ENCODE measurements at places on chromosomes 4 and X. TPM values are rescaled to one million over a fixed set of nuclear protein-coding genes. Genes with fewer than 3 reads are reported as not detected.

The FAM9B gene
- total RNA-seq: not detected

DNA sequence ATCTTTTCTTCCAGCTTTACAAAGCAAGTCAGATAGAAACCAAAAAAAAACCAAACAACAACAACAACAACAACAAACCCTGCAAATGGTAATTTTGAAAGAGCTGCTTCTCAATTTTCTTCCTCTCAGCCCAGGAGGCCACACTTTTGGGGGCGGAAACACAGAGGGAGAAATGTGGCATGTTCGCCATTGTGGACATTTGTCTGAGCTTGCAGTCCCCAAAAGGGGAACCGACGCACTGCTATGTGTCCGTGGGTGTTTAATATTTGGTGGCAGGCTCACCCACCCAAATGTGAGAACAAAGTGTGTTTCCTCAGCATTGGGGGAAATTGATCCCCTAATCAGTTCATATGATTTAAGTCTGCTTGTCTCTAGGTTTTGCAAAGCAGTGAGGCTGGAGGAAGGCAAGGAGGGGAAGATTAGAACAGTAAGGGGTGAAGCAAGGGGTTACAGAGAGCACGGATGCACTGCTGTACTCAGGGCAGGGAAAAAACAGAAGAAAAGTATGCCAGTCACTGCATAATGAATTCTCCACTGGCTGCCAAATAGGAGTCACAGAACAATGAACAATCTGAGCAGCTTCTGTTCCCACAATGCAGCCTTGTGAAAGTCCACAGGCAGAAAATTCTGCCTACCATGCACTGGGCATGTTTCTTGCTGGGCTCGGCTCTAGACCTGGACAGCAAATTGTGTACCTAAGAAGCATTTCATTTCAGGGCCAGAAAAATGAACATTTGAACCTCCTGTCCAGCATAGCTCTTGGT is 74.7 kb upstream of the GPM6B start:
- no peak overlapping the region for H3K27ac ChIP-seq
- no peak overlapping the region for H3K4me3 ChIP-seq
- H3K27me3 ChIP-seq: peaks cover 16% of the 10 kb centered on the region
- DNase-seq: no peak
- no peaks in the 10 kb centered on the region for H3K36me3 ChIP-seq
- no peaks in the 10 kb centered on the region for H3K4me1 ChIP-seq

DNA sequence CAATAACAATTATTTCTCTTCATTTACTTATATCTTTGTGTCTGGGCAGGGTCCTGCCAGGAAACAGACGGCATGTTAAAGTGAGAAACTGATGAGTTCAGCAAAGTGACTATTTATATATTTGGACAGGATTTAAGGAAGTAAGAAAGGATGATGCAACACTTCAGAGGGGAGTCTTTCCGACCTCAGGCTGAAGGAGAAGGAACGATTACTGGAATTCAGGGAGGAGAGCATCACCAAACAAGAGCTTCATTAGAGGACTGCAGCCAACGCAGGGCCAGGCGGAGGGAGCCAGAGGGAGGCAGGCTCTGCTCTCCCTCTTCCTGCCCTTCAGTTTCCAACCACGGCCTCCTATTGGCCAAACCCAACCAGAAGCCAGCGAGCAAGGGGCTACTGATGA is 1.5 kb upstream of the TLR7 start:
- H3K27me3 ChIP-seq: no peaks in the 10 kb centered on the region
- H3K27ac ChIP-seq: no peak overlapping the region
- H3K4me3 ChIP-seq: no peak overlapping the region
- no peaks in the 10 kb centered on the region for H3K4me1 ChIP-seq
- no peak for DNase-seq

DNA sequence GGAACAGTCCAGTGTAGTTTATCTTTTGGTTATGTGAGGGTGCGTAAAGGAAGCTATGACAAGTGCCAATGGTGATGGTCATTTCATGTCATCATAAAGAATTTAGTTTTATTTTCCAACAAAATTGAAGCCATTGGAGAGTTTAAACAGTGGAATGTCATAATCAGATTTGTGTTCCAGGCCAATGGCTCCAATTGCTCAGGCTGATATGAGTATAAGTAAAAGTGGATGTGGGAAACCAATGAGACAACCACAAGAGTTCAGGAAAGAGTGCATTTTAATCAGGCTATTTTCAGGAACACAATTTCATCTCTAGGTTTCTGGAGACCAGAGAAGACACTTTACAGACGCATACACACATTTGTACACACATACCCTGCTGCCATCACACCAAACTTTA is 20.7 kb downstream of the SPANXC start:
- DNase-seq: no peak
- no peaks in the 10 kb centered on the region for H3K4me1 ChIP-seq
- no peak overlapping the region for H3K27ac ChIP-seq
- no peak overlapping the region for H3K4me3 ChIP-seq
- no peaks in the 10 kb centered on the region for H3K27me3 ChIP-seq
- H3K36me3 ChIP-seq: no peaks in the 10 kb centered on the region

- DNase-seq: peak; percentile 90
- H3K4me3 ChIP-seq: peak overlapping the region; percentile 92
- H3K27me3 ChIP-seq: no peaks in the 10 kb centered on the region
- peak overlapping the region; percentile 93 for H3K27ac ChIP-seq
- H3K4me1 ChIP-seq: peaks cover 12% of the 10 kb centered on the region
- peaks cover 3% of the 10 kb centered on the region for H3K36me3 ChIP-seq
Observed at GRCh38 chrX:44873415-44874276, 658 bp downstream of the KDM6A start.

DNA sequence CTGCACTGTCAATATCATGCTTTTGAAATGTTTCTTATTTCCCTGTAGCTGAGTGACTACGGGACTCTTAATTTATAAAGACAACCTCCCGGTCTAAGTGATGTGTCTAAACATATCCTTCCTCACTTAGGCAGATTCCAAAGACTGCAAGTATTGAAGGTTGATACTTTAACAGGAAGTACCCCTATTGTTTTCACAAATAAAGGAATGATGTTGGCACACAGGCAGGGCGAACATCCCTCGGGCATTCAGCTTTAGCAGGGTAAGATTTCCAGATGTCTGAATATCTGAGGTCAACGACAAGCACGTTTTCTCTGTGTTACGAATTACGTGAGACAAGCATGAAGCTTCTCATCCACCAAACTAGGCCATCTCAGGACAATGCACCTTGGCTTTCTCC is 638.0 kb upstream of the FRG1 start:
- no peak overlapping the region for H3K4me3 ChIP-seq
- H3K4me1 ChIP-seq: no peaks in the 10 kb centered on the region
- no peak for DNase-seq
- no peak overlapping the region for H3K27ac ChIP-seq
